Stimulated activated CD4-positive, alpha-beta T cell treated with anti-CD3 and anti-CD28 coated beads, Interleukin-4, amount 100 ng/mL, for 48 hours (primary cell): ENCODE measurements at places on chromosomes 3 and 15.

DNA sequence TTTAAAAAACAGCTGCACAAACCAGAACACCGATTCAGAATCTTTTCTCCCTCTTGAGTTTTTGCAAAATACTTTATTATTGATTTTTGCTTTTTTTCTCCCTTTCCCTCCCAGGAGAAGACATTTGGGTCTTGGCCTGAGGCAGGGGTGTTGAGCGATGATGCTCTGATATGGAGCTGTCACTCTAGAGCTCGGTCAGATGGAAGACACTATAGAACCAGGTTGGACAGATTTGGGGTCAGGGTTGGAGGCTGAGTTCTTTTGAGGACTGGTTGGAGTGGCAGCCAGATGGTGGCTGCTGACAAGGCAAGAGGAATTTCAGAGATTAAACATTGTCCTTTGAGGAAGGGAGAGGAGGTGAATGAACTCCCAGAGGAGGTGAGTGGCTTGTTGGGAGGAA, 16.9 kb downstream of the CDAN1 start:
- DNase-seq: no peak

DNA sequence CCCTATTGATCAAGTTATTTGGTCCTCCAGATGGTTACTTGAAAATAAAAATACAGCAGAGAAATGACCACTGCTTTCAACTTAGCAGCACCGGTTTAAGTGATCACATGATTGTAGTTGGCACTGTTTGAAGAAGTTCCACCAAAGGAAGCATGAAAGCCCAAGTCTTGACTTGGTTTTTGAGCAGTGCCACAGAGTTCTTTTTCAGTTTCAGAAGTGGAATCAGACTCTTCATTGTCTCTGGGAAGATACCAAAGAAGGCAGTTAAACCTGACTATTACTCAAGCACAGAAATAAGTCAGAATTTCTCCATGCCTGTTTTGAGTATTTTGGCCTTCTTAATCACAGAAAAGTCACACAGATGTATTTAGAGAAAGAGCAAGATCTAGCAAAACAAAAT, 66.7 kb downstream of the BBX start:
- DNase-seq: no peak

DNA sequence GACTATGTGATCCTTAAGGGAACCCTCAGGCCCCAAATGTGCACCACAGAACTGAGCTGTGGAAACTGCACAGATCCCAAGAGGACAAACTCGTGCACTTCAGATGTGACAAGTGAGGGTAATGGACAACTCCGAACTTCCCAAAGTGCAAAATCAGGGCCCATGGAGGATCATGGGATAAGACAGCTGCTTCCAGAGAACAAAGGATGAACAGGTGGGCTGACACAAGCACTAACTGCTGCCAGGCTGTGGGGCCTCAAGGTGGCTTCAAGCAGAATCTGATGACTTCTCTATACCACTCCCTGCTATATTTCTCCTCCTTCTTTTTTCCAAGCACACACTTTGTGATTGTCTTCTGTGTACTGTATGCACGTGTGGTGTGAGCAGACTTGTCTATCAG, 5.4 kb downstream of the TARS3 start:
- no peak for DNase-seq

DNA sequence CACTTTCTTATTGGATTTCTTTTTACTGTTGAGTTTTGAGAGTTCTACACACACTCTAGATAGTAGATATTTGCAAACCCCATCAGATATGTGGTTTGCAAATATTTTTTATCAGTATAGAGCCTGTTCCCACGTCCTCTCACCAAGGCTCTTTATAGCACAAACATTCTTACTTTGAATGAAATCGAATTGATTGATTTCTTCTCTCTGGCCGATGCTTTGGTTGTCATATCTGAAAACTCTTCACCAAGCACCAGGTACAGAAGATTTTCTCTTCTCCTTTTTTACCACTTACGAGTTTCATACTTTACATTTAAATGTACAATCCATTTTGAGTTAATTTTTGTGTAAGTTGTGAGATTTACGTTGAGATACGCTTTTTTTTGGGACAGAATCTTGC, 163.4 kb downstream of the PTPRG start:
- no peak for DNase-seq

- DNase-seq: no peak
These were observed 5.9 kb downstream of the TAGLN3 start for GRCh38 chr3:112004669-112005068.

- no peak for DNase-seq
These were observed 71.4 kb downstream of the ANXA2 start for GRCh38 chr15:60326343-60326742.

DNA sequence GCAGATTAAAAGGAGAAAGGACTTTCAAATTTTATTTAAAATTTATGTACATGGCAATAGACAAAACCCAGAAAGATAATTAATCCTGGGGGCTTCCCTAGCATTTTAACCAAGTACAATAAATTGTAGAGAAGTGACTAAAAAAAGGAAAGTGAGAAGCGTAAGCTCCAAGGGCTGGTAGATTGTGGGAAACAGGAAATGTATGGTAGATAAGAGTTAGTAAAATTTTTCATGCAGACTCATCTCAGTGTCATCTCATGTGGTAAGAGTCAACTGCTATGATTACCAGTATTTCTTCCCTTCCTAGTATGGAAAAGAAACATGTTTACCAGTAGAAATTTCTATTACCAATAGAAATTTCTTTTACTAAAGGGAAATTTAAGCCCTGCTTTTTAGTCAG, 464.3 kb upstream of the AGTR1 start:
- no peak for DNase-seq

- no peak for DNase-seq
These were observed 54.3 kb upstream of the HACD2 start for GRCh38 chr3:123638936-123639689.

- no peak for DNase-seq
These were observed 14.0 kb downstream of the ABHD5 start for GRCh38 chr3:43704697-43705096.

- no peak for DNase-seq
These were observed 21.0 kb downstream of the ACSBG1 start for GRCh38 chr15:78213425-78213750.

- no peak for DNase-seq
These were observed 78.8 kb downstream of the WNT5A start for GRCh38 chr3:55408193-55408826.

- DNase-seq: peak; percentile 49
These were observed 76.3 kb upstream of the ARHGEF3 start for GRCh38 chr3:56878074-56878473.

- DNase-seq: no peak
These were observed 193.1 kb upstream of the ADAMTS9 start for GRCh38 chr3:64880916-64881315.

GRCh38 chr3:185767002-185767688, 57.7 kb downstream of the IGF2BP2 start:
- DNase-seq: no peak

DNA sequence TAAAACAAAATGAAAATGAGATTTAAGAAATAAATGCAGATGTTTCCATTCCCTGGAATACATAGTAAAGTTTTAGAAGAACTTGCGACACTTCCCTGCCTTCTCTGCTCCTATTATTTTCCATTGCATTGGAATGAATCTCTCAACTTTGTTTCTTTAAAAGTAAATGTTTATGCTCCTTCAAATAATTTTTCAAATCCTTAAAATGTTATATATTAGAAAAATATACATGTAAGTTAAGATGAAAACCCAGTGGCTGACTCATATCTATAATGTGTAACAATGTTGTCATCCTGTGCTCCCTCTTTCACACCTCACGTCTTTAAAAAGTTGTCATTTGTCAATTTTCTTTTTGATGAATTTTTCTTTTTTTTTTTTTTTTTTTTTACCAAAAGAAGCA, 3.6 kb downstream of the RBMS3 start:
- DNase-seq: no peak

DNA sequence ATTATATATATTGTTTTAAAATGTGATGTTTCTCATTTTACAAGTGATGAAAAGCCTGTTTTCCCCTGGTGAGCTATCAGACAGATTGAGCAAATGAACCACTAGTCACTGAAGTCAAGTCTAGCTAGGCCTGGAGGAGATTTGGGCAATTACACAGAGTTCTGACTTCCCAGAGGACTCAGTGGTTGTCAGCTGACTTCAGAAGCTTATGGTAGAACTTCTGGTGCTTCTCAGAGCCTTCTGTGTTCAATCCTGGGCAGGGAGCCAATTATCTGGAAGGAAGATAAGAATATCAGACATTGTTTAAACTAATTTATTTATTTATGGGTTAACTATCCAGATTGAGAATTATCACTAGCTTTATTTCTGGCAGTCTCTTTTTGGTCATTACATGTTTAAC, 37.7 kb upstream of the NAALADL2 start:
- no peak for DNase-seq

DNA sequence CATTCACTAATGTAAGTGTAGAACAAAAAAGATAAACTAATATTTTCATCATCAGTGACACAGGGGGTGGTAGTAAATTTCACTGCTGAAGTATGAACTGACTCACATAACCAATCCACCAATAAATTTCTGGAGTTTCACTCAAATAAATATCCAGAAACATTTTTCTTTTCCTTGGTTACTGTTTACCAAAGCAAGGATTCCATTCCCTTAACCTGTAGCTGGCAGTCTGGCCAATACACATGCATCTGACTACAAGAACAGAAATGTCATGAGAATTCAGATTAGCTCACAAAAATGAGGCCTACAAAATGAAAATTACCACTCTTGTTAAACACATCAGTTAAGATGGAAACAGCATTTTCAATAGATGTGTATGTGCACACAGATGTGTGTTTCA, 80.3 kb downstream of the STAG1 start:
- no peak for DNase-seq

DNA sequence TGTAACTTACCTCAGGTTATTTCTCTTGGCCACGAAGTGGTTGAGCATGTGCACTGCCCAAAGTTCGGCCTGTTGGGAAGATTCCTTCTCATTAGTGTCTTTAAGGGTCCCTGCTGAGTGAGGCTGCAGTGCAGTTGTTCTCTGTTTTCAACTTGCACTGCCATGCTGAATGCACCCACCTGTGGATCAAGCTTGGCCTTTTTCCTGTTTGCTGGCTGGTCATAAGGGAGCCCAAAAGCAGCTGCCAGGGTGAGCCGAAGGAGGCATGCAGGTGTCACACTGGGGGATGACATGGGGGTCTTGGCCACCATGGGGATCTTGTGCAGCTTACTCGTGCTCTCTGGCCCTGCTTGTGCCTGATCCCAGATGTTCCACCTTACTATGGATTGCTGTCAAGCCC, 46.1 kb upstream of the RAF1 start:
- DNase-seq: no peak

- no peak for DNase-seq
These were observed 64.3 kb downstream of the MGLL start for GRCh38 chr3:127758013-127758412.

DNA sequence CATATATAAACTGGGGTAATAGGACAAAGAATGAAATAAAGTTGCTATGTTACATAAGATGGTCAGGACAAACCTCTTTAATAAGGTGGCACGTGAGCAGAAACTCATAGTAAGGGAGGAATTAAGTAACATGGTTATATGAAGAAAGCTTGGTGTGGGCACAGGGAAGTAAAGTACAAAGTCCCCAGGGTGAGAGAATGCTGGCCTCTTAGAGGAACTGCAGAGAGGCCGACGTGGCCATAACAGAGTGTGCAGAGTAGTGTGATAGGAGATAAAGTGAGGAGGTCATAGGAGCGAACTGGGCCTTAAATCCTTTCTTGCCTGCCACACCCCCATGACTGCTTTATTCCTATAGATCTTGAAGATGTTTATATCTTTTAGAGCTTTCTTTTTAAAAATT, 17.4 kb upstream of the RBMS3 start:
- DNase-seq: no peak

DNA sequence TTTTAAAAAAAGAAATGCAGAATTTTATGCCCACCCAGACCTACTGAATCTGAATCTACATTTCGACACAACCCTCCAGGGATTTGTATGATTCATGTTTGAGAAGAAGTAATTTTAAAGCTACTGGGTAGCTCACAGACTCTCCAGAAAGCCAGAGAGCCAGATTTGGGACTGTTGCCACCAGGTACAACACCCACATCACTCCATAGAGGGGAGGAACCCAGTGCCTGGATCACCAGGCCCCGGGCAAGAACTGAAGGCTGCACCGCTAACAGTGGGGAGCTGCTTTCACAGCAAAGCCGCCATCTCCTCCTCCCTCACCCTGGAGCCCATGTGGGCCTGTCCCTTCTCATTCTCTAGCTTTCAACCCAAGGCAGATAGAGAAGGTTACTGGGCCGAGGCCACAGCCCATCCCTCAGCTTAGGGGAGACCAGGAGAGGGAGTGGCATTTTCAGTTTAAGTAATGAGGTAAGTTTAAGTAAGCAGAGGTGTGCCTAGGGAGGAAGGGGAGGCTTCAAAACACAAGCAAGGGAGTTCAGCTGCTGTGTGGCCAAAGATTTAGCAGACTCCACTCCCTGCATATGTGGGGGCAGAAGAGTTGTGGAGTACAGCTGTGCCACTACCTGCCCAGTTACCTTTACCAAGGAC, 109.8 kb downstream of the IL12A start:
- DNase-seq: no peak

DNA sequence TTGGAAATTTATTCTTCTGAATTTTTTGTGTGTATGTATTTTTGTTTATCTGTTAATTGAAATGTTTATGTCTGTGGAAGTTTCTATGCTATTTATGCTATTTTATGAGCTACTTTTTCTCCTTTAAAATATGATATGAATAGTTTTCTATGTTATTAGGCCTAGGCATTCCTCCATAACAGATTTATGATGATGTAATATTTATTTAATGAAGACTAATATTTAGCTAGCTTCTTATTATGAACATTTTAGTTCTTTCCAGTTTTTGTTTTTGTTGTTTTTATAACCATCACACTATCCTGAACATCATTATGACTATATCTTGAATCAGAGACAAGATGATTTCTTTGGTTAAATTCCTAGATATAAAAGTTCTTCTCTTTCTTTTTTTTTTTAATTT, 70.7 kb downstream of the P2RY1 start:
- no peak for DNase-seq

DNA sequence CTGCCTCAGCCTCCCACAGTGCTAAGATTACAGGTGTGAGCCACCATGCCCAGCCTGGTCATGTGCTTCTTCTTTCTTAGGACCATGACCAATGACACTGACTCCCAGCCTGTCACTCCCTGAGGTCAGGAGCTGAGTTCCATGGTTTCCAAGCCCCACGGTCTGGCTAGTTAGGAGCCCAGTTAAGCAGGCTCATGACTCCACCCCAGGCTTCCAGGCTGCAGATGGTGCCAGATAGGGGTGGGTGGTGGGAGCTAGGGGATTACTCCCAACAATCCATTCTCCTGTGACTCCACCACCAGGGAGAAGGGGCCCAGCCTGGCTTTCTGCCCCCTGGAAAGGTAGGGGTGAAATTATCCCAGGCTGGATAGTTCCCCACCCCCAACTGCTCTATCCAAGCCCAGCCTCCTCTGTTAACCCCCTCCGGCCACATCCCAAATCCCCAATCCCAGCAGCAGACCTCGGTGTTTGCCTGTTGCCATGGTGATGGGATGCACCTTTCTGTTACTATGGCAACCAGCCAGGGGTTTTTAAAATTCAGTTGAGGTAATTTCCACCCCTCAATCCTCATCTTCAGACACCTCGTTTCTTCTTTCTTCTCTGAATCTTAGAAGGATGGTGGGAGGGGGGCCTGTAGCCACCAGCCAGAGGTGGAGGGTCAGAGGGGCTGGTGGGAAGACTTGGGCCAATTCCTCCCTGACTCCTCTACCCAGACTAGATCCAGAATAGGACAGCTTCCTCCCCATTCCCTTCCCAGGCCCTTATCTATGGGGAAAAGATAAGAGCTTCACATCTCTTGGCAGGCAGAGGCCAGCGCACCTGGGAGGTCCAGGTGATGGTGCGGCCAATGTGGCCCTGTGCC, 22.5 kb upstream of the SEMA3F start:
- no peak for DNase-seq
